ENCODE measurements at places on chromosomes 11 and 22. TPM values are rescaled to one million over a fixed set of nuclear protein-coding genes. Genes with fewer than 3 reads are reported as not detected.

CRYBB3 gene
- not detected for total RNA-seq

SSTR3 gene
- total RNA-seq, result 10.7 TPM

LYVE1 gene
- not detected for total RNA-seq

FAR1 gene
- total RNA-seq, result 41.9 TPM

C11orf91 gene
- not detected for total RNA-seq

DEPDC7 gene
- total RNA-seq, result 0.43 TPM

OR4C5 gene
- total RNA-seq, result not detected

KRTAP5-10 gene
- total RNA-seq, result not detected

TNRC6B gene
- total RNA-seq, result 68.5 TPM

MS4A15 gene
- not detected for total RNA-seq

SCUBE1 gene
- total RNA-seq, result not detected

PHRF1 gene
- 39.9 TPM for total RNA-seq

HTR3B gene
- not detected for total RNA-seq

NLRP14 gene
- total RNA-seq, result not detected

C11orf86 gene
- not detected for total RNA-seq

C11orf24 gene
- 19.3 TPM for total RNA-seq

MOGAT2 gene
- not detected for total RNA-seq

METTL15 gene
- total RNA-seq, result 12.4 TPM

EHF gene
- total RNA-seq, result not detected

TRIM68 gene
- total RNA-seq, result 11.6 TPM

TMEM45B gene
- 3.5 TPM for total RNA-seq

FOSL1 gene
- total RNA-seq, result 2.0 TPM

OR51E2 gene
- total RNA-seq, result not detected

CD3E gene
- total RNA-seq, result 618 TPM

DNAJB7 gene
- not detected for total RNA-seq

GAL3ST3 gene
- not detected for total RNA-seq

CRYBB2 gene
- total RNA-seq, result not detected

ROM1 gene
- total RNA-seq, result 1.1 TPM

LRRC74B gene
- total RNA-seq, result not detected

LAYN gene
- 0.91 TPM for total RNA-seq

CBL gene
- 41.3 TPM for total RNA-seq

Data from activated naive CD4-positive, alpha-beta T cell treated with anti-CD3 and anti-CD28 coated beads, Interleukin-2, amount 10 ng/mL, durations not matched to agents 5 hours and 36 hours (primary cell).